ENCODE measurements at places on chromosomes 3 and 15.

GRCh38 chr15:59388670-59389069 lies 16.0 kb upstream of the MYO1E start:
- no peak for DNase-seq

GRCh38 chr15:58066042-58066867 lies 744 bp upstream of the ALDH1A2 start:
- DNase-seq = no peak

DNA sequence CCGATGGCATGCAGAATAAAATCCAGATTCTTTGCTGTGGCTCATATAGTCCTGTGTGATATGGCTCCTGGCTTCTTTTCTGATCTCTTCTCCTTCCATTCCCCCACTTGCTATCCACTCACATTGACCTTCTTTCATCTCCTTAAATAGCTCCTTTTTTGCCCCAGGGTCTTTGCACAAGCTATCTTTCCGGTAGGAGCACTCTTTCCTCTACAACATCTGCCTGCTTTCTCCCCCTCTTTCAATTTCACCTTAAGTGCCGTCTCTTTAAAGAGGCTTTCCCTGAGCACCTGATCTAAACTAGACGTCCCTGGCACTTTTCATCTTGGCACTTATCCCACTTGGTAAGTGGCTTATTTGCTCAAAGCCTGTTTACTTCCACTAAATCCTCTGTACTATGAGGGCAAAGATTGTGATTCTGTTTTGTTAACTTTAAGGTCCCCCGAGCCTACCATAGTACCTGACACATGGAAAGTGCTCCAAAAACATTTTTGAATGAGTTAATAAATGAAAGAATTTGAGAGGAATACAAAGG lies 323.3 kb upstream of the TLE3 start:
- DNase-seq = no peak

- DNase-seq = no peak
Observed at GRCh38 chr15:57708047-57708446, 1.5 kb downstream of the POLR2M start.

GRCh38 chr3:82100378-82100777 lies 338.9 kb upstream of the GBE1 start:
- no peak for DNase-seq

- no peak for DNase-seq
Observed at GRCh38 chr3:42166662-42167300, 75.6 kb downstream of the TRAK1 start.

GRCh38 chr15:71239592-71240364 lies 124.5 kb downstream of the THSD4 start:
- no peak for DNase-seq

DNA sequence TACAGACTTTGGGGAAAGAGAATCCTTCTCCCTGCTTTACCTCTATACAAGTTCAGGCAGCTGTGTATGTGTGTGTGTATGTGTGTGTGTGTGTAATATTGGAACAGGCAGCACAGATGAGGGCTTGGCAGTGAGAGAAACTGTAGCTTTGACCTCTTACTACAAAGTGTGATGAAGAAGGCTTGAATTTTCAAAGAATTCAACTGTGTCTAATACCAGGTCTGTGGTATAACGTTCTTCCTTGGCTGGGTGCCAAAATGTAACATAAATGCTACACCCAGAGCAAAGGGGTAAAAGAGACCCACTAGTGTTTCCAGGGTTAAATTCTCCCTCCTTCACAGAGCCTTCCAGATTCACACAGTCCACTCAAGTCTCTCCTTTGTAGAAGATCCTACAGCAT lies 51.1 kb downstream of the CHST2 start:
- DNase-seq = no peak

GRCh38 chr3:141632779-141633374 lies 105.2 kb upstream of the RNF7 start:
- DNase-seq = no peak

DNA sequence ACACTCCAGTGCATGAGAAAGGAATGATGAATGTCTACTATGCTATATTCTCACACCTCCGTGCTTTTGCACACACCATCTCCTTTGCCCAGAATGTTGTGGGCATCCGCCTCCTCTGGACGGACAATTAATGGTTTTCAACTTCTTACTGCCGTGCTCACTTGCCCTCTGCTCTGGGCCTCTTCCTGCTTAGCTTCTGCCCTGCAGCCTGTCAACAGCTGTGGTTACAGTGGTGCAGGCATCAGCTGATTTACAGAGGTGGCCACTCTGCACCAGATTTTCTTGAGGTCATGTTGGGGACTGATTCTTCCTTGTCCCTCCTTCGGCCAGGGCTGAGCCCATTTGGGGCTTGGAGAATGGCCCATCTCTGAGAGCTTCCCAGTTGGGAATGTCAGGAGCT lies 56.5 kb upstream of the TMEM115 start:
- DNase-seq = no peak

- DNase-seq = no peak
Observed at GRCh38 chr3:30452446-30452845, 154.0 kb upstream of the TGFBR2 start.

- DNase-seq = no peak
Observed at GRCh38 chr15:47397655-47398054, 319.6 kb upstream of the SEMA6D start.

GRCh38 chr15:41553731-41554130 lies 5.3 kb upstream of the TYRO3 start:
- no peak for DNase-seq

GRCh38 chr15:74302821-74303359 lies 64.6 kb downstream of the CYP11A1 start:
- DNase-seq = no peak

- no peak for DNase-seq
Observed at GRCh38 chr3:111299192-111299615, 227.6 kb downstream of the NECTIN3 start.

GRCh38 chr3:30353711-30354467 lies 252.5 kb upstream of the TGFBR2 start:
- DNase-seq = peak; percentile 5

DNA sequence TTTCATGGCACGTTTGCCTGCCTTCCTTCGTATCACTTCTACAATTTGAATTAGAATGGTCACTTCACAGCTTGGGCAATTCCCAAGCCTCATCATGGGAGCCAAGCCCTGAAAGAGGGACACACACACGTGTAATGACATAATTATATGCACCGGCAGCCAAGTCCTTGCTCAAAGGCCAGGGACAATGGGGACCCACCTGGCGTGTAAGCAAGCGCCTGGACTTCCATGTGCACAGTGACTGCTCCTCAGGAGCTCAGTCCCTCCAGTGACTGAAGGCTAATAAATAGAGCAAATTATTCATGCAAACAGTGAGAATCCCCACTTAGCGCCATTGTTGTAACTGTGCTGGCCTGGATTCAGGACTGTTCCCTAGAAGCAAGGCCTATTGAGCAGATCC lies 115.1 kb downstream of the DNAJB8 start:
- DNase-seq = no peak

- no peak for DNase-seq
Observed at GRCh38 chr3:42906070-42906847, at the start of gene ZNF662. ZNF662 (plus strand) TSS chr3:42906142; CDS start chr3:42908115, 1,973 bp downstream.

- no peak for DNase-seq
Observed at GRCh38 chr3:13053420-13053819, 19.8 kb downstream of the IQSEC1 start.

DNA sequence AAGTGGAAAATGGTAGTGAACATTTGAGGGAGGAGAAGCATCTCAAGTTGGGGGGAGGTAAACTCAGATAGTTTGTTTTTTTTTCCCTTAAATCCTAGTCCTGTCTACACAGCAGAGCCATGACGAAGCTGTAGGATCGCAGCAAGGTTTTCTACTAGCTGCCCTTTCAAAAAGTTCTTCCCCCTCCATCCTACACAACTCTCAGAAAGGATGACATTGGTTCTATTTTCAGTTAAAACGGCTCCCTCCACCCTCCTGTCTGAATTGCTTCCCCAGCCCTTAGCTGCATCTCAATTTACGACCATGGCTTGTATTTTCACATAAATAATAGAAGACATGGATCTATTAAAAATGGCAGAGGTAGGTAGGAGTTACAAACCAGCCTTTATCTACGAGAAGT lies 2.2 kb downstream of the HOMER2 start:
- DNase-seq = no peak

- no peak for DNase-seq
Observed at GRCh38 chr3:81214631-81215030, 546.8 kb downstream of the GBE1 start.

DNA sequence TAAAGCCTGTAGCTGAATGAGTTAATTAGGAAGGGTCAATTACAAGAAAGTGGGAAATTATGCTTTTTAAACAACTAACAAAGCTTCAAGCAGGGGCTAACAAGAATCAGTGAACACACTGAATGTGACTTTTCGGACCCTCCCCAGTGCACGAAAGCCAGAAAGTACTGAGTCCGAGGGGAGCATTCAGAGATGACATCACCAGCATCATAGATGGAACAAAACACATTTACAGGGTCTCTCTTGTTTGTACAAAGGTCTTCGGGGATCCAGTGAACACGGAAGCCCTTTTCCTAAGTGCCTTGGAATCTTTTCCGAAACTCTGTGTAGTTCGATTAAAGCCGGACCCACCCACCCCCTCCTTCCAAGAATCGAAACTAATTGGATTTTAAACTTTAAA lies 829 bp downstream of the DCP1A start:
- no peak for DNase-seq

GRCh38 chr3:33428734-33429133 lies 11.5 kb downstream of the UBP1 start:
- DNase-seq = no peak

- no peak for DNase-seq
Observed at GRCh38 chr15:100277087-100277855, 64.5 kb downstream of the ADAMTS17 start.

DNA sequence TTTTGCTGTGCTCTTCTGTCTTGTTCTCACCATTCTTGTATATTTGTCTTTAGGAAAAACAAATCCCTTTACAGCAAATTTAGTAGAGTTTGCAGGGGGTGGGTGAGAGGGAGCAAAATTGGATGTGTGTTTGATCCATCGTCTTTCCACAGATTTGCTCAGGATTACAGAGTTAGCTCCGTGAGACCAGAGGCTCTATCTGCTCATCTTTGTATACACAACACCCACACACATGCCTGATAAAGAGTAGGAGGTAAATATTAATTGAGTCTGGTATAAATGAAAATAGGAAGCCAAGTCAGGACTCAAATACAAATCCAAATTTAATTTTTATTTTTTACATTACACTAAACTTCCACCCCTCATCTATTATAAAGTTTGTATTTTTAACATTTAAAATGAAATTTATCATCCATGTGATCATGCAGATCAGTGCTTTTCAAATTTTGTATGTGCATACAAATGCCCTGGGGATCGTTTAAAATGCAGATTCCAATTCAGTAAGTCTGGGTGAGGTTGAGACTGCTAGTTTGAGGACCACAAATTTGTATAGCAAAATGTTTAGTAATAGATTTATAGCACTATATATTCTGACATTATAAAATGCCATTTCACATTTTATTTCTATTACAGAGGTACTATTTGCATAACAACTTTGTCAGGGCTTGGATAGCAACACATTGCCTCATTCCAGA lies 326.7 kb downstream of the LSAMP start:
- DNase-seq = no peak

- peak; percentile 78 for DNase-seq
Observed at GRCh38 chr3:33047842-33048834, 48.8 kb downstream of the GLB1 start.

DNA sequence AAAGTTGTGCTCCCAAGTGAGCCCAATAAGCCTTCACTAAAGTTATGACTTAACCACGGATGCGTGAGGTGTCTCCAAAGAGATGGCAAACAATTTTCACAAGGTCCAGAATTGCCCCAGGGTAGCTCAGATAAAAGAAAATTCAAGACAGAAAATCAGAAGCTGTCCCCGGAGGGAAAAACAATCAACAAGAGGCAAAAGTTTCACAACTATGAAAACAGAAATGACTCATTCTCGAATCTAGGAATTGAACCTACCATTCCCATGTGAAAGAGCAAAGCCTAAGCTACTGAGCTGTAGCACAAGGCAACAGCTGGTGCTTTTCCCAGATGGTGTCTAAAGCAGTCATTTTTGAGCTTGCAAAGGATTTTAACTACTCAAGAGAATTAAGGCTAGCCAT lies 33.5 kb upstream of the MKRN3 start:
- no peak for DNase-seq

GRCh38 chr3:33578325-33579177 lies 138.3 kb upstream of the UBP1 start:
- no peak for DNase-seq

DNA sequence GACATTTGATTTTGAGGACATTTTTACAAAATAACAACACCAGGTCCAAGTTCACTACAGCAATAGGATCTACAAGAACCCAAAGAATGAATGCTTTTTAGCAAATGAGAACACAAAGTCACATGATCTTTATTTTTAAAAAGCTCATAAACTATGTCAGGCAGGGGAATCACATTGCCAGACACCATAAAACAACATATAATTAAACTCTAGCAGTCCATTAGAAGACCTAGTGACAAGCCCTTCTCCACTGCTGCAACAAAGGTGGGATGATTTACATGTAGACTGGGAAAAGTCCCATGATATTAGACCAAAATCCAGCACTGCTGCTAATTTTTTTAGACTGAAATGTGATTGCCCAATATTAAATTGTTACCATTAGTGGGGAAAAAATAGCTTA lies 92.6 kb downstream of the FHIT start:
- DNase-seq = no peak

DNA sequence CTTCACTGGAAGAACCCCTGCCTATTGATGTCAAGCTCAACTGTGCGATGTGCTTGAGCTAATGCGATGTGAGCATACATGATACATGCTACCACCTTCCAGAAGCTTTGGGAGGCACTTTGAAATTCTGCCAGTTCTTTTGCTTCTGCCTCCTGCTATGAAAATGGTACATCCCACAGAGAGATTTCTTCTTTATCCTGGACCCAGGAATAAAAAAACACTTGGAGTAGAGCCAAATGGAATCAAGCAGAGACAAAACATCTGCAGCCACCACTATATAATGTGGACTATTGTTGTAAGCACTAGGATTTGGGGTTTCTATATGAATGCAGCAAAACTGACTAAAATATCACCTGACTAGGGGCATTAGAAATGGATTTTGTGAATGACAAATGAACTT lies 119.9 kb upstream of the GAP43 start:
- DNase-seq = no peak

DNA sequence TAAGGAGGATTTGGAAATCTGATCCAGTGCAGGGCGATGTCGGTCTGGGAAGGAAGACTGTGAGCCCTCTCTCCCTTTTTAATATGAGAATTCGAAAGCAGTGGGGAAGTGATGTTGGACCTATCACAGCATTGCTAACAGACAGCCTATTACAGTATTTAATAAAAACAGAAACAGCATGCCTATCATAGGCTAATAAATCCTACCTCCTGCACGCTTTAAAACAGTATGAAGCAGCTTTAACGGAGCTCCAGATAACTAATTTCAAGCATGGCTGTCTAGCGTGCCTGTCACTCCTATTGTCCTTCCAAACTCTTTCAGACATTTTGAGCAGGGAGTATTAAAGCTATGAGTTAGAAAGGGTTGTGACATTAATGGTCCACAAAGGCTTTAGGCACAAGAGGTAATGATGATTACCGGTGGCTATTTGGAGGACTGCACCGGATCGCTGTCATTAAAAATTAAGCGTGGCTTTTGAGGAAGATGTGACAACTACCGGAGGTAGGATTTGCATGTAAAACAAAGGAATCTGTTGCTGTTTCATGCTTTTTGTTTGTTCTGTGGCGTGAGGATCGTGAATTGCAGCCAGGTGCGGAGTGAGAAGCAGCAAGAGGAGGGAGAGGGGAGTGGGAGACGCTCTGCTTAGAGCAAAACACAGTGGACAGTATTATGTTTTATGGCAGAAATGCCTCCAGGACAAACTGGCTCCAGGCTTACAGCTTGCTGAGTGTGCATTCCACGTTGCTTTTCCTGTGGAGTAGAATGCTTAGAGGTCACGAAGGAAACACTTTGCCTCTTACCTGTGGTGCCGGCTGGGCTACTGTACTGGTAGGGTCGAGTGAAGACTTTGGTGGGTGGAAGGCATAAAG lies at the start of gene KCNMB2:
TSS of gene KCNMB2 (plus strand) at position 226 of the 869 bp plus-strand sequence.
- no peak for DNase-seq
